ENCODE measurements at places on chromosomes 16 and 17. TPM values are rescaled to one million over a fixed set of nuclear protein-coding genes. Genes with fewer than 3 reads are reported as not detected.

Gene PRSS22
- 0.44 TPM for total RNA-seq

Gene TBC1D28
- total RNA-seq: not detected

Gene RRAD
- 9.3 TPM for total RNA-seq

Gene CUEDC1
- total RNA-seq: 19.8 TPM

Gene KRTAP4-1
- total RNA-seq: not detected

Gene ZNF75A
- 9.8 TPM for total RNA-seq

Gene KRTAP9-3
- total RNA-seq: not detected

Gene TBC1D26
- total RNA-seq: not detected

Gene KRTAP4-11
- total RNA-seq: not detected

Gene AOC3
- 0.82 TPM for total RNA-seq

Gene WNT3
- total RNA-seq: 0.47 TPM

Gene BIRC5
- 16.1 TPM for total RNA-seq

Gene NOG
- 64.4 TPM for total RNA-seq

Gene KREMEN2
- total RNA-seq: 0.15 TPM

Gene OR1F1
- total RNA-seq: not detected

Gene GRAP
- total RNA-seq: 77.6 TPM

Gene MT1H
- not detected for total RNA-seq

Gene LPO
- not detected for total RNA-seq

Gene EVPLL
- total RNA-seq: not detected

Gene NHLRC4
- 2.7 TPM for total RNA-seq

Gene CASKIN1
- 0.18 TPM for total RNA-seq

Gene ZNF423
- total RNA-seq: 1.8 TPM

Gene SNX20
- 0.73 TPM for total RNA-seq

Gene HSD3B7
- 7.8 TPM for total RNA-seq

Gene TMC5
- not detected for total RNA-seq

Gene B3GNT9
- total RNA-seq: 5.3 TPM

Gene PPY
- not detected for total RNA-seq

Gene APOH
- not detected for total RNA-seq

Gene FBXW10B
- total RNA-seq: not detected

Gene SLC5A11
- 0.29 TPM for total RNA-seq

Gene CEP295NL
- 1.0 TPM for total RNA-seq

Gene MYH1
- not detected for total RNA-seq

Gene SDR42E1
- total RNA-seq: 3.5 TPM

Gene CES5A
- not detected for total RNA-seq

Gene MRPS23
- total RNA-seq: 23.3 TPM

Gene TNFRSF13B
- total RNA-seq: not detected

Gene HCRT
- not detected for total RNA-seq

Gene KCNH4
- total RNA-seq: 0.05 TPM

Gene LDHD
- total RNA-seq: 0.12 TPM

Gene CES1
- not detected for total RNA-seq

Gene CA4
- 4.0 TPM for total RNA-seq

Gene KIF2B
- not detected for total RNA-seq

All from glomerular endothelial cell (primary cell).